ENCODE measurements at places on chromosomes 2 and 18.

DNA sequence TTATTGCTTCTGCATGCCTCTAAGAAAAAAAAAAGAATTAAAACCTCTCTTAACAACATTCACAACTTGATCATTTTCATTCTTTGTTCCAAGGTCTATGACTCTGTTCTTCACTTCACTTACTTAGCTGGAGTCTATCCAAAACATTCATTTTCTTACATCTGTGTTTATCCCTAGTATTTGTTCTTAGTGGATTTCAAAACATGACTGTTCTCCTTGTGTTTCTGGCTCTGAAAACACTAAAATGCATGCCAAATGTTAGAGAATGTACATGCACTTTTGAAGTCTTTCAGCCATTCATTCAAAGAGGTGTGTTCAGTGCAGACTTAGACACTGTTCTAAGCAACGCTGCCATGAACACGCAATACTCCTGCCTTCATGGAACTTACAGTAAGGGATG is 138.8 kb downstream of the CNTNAP5 start:
- DNase-seq, result no peak

DNA sequence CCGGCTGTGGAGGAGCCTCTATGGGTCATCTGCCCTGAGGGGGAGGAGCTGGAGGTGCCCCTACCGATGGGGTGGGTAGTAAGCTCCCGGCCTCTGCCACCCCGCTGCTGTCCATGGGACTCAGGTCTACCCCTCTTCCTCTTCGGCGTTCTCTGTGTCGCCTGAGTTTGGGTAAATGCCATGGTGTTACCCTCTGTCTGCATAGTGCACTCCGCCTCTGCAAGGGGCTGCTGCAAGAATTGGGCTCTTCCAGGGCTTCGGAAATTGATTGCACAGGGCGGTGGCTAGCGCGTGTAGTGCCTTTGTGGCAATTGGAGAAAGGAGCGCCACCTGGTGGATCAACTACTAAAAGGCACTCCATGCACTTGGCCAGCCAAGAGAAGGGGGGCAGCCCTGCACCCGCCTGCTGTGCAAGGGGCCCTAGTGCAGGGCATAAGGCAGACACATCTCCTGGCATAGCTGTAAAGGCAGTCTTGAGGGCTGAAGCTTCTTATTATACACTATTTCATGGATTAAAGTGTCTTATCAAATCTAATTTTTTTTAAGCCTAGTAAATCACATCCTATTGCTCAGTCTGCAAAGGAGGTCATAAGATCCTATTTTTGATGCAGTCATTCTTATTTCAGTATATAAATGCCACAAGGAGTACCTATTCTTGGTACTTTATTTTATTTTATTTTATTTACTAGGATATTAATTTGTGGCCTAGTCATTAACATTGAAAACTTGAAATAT is 308.9 kb downstream of the PDE11A start:
- peak; percentile 58 for DNase-seq

DNA sequence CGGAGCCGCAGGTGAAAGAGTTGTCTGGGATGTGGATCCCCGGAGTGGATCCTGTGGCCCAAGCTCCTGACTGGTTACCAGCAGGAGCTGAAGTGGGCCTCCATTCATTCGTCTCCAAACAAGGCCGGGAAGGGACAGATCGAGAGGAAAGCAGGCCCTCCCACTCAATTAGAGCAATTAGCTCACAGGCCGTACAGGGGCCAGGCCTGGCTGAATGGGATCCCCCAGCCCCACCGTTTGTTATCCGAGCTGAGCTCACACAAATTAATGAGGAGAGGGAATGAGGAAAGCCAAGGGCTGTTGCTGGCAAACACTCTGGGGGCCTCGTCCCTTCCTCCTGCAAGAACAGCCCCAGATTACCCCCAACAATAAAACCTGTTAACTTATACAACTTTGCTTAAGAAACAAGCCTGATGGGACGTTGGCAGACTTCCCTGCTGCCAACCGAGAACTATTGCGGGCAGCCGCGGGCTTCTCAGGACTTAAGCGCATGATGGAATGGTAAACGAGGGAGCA is 338.0 kb downstream of the BCL11A start:
- no peak for DNase-seq

- no peak for DNase-seq
Observed at GRCh38 chr18:3645384-3646156, 195.6 kb downstream of the TGIF1 start.

DNA sequence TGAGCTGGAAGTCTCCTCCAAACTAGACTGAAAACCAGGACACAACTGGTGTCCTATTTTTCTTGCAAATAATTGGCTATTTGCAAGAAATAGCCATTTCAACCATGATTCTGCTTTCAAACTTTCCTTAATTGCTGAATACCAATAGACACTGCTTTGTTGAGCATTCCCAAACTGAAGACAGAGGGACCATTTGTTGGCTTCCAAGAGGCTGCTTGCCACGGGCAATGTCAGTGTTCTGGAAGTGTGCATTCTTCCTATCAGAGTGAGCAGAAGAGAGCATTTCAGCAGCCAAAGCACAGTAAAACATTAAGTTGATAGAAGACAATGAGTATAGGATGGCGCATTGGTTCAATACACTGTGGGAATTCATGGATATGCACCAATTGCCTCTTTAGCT is 360.5 kb upstream of the RGPD4 start:
- no peak for DNase-seq

DNA sequence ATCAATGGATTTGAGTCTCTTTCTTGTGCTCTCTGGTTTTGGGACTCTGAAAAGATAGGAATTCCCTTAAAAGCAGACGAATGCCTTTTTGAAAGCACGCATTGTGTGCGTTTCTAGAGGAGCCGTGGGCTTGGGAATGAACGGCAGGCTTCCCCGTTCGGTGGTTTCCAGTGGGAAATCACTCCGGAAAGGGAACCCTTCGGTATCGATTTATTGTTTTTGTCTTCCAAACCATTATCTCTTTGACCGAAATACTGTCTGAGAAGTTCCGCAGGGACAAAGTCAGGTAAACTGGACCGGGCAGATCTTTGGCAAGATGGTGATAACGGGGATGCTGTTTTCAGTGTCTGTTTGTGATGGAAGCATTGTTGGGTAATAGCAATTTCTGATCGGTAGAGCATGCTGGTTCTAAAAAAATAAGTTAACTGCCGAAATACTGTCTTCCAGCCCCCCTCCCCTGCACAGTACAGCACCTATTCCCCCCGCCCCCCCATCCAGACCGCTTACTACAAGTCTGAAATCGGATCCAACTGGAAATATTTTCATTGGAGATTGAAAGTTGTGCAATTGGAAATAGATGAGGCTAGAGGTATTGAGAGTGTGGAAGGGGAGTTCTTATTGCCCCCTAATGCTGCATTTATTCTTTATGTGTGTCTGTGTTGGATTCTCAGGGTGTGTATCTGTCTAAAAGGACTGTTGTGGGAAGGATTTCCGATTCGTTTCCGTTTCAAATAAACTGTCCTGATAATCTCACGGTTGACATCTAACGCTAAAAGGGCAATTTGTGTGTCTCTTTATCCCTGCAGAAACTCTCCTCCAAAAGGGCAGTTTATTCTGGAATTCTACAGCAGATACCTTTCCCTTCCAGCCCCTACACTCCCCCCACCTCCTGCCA is 635 bp downstream of the SETBP1 start:
- DNase-seq, result no peak

- DNase-seq, result no peak
Observed at GRCh38 chr2:187165936-187166610, 282.0 kb downstream of the CALCRL start.

DNA sequence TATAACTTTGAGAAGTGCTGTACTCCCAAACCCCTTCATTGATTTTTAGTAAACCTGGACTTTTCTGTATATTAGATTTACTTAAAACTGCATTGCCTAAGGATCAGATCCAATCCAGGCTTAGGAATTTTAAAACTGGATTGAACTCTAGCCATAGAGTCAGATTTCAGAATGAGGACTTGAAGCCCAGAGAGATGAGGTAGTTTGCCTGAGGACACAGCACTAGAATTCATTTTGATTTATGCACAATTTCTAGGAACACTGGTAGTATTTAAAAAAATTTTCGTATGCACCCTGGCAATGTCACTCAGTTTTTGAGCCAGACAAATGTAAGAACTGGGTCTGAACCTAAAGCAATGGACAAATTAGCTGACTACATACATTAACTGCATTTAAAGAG is 144.9 kb downstream of the KCTD1 start:
- DNase-seq, result no peak

DNA sequence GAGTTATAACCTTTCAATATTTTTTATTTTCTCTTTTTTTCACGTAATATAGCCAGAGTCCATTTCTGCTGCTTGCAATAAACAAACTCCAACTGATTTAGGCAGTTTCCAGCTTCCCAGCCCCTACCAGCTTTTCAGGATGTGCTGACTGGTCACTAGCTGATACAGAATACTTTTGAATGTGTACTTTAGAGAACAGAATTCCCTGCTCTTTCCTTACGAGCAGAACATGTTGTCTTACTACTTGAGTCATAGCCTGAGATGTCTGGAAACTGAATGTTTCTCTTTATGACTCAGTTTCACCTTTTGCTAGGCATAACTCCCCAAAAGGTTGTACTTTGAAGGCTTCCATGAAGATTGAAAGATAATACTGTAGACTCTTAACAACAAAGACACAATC is 44.5 kb upstream of the KCNE4 start:
- DNase-seq, result no peak

GRCh38 chr2:178298785-178299212 is 104.5 kb downstream of the OSBPL6 start:
- no peak for DNase-seq

GRCh38 chr2:215971671-215972070 is 41.7 kb downstream of the MREG start:
- no peak for DNase-seq

GRCh38 chr2:164896226-164896625 is 54.6 kb upstream of the COBLL1 start:
- DNase-seq, result no peak

- no peak for DNase-seq
Observed at GRCh38 chr2:230666885-230667712, 45.5 kb upstream of the CAB39 start.

GRCh38 chr18:58315041-58315440 is 271.0 kb downstream of the NEDD4L start:
- no peak for DNase-seq

- DNase-seq, result no peak
Observed at GRCh38 chr2:179898873-179899272, 37.5 kb upstream of the ZNF385B start.

- no peak for DNase-seq
Observed at GRCh38 chr2:164847981-164848741, 6.5 kb upstream of the COBLL1 start.

DNA sequence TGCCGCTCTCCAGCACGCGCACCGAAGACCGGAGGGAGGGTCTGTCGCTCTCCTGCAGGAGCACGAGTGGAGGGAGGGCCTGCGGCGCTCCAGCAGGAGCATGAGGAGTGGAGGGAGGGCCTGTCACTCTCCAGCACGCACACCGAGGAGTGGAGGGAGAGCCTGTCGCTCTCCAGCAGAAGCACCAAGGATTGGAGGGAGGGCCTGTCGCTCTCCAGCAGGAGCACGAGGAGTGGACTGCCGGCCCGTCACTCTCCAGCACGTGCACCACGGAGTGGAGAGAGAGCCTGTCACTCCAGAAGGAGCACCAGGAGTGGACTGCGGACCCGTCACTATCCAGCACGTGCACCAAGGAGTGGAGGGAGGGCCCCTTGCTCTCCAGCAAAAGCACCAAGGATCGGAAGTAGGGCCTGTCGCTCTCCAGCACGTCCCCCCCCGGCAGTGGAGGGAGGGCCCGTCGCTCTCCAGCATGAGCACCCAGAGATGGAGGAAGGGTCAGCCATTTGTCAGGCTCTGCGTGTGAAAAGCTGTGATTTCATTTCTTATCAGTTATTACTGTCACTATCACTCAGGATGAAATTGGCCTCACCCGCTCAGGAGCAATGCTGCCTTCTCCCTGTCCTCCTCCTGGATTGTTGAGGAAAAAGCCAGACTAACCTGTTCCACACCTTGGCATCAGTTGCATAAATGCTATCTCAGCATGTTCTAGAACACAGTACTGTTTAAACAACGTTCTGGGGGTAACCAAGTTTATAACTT is 35.9 kb downstream of the ADI1 start:
- DNase-seq, result peak; percentile 56

DNA sequence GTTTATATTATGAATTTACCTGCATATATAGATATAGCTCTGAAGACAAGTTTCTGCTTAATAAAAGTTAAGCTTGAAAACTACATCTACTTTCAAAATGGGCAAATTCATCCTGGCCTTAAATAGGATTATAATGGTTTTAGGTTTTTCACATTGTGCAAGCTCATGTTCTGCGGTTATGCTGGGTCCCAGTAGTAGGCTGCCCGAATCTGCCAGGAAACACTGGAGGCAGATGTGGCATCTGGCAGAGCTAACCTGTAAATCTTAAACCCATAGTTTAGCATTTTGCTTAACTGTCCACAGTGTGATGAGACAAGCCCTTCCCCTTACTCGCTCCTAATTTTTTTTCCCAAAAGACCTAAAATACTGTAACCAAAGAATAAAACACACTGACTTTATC is 234.2 kb downstream of the TCF4 start:
- no peak for DNase-seq

GRCh38 chr2:128301501-128301966 is 17.1 kb downstream of the HS6ST1 start:
- DNase-seq, result no peak

DNA sequence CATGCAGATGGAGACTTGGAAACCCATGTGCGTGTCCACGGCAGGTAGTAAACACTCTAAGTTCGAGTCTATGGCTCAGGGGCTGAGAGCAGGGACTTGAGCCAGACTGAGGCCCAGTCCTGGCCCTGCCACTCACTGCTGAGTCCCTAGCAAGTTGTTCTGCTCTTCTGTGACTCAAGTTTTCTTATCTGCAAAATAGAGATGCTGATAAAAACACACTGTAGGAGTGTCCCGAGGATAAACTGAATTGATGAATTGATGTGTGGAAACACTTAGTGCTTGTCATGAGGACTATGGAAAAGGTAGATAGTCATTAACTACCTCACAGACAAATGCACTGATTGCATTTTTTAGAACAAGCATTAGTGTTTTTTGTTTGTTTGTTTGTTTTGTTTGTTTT is 73.2 kb downstream of the BOLA3 start:
- DNase-seq, result no peak

DNA sequence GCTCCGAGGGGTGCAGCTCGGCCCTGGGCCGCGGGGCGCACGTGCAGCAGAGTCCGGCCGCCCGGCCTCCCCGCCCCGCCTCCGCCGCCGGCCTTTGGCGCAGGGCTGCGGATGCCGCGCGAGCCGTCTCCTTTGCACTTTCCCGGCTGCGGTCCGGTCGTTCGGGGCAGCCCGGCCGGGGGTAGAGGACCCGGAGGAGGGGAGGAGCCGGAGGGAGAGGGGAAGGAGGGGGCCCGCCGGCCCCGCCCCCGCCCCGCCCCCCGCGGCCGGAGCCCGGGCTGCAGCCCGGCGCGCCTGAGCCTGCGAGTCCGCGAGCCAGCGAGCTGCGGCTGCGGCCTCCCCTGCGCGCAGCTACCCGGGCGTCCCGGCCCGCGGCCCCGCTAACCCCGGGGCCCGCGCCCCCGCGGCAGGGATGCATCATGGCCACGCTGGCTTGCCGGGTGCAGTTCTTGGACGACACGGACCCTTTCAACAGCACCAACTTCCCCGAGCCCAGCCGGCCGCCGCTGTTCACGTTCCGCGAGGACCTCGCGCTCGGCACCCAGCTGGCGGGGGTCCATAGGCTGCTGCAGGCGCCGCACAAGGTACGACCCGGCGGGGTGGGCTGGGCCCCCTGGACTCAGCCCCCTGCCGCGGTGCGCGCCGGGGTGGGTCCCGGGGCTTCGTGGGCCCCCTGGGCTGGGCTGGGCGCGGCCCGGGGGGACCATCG is at the start of gene FHOD3:
TSS of gene FHOD3 (plus strand) at position 297 of the 709 bp plus-strand sequence. CDS start at position 420, 123 bp downstream.
- peak; percentile 67 for DNase-seq

Data from hypothalamus (tissue), 51 donors.